ENCODE measurements at places on chromosomes 11 and 22.

DNA sequence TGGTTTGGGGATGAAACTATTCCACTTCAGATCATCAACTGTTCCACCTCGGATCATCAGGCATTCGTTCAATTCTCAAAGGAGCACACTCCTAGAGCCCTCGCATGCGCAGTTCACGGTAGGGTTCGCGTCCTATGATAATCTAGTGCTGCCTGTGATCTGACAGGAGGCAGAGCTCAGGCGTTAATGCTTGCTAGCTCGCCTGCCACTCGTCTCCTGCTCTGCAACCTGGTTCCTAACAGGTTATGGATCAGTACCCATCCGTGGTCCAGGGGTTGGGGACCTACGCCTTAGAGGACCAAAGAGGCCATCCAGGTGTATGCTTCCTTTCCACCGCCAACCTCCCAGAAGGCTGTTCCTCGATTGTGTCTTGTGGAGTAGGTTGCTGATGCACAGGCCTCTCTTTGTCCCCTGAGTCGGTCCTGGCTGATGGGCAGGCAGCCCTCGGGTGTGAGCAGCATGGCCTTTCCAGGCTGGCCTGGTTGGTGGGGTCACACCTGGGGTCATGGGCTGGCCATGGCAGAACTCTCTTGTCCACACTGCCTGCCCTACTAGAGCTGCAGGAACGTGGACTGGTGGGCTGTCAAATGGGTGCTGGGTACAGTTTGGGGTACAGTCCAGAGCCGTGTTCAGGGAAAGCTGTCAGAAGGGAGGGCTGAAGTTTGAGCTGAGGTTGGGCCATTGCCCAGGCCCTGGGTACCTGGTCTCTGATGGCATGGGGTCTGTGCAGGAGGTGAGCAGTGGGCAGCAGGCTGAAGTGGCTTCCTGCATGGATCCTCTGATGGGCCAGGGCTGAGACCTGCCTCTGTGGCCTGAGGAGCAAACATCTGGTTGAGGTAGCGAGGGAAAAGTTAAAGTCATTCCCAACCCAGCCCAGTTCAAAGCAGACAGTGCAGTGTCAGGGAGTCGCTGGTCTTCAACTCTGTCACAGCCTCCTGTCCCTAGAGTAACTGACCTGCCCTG, 11.1 kb downstream of the PRDM11 start:
- no peak for DNase-seq

DNA sequence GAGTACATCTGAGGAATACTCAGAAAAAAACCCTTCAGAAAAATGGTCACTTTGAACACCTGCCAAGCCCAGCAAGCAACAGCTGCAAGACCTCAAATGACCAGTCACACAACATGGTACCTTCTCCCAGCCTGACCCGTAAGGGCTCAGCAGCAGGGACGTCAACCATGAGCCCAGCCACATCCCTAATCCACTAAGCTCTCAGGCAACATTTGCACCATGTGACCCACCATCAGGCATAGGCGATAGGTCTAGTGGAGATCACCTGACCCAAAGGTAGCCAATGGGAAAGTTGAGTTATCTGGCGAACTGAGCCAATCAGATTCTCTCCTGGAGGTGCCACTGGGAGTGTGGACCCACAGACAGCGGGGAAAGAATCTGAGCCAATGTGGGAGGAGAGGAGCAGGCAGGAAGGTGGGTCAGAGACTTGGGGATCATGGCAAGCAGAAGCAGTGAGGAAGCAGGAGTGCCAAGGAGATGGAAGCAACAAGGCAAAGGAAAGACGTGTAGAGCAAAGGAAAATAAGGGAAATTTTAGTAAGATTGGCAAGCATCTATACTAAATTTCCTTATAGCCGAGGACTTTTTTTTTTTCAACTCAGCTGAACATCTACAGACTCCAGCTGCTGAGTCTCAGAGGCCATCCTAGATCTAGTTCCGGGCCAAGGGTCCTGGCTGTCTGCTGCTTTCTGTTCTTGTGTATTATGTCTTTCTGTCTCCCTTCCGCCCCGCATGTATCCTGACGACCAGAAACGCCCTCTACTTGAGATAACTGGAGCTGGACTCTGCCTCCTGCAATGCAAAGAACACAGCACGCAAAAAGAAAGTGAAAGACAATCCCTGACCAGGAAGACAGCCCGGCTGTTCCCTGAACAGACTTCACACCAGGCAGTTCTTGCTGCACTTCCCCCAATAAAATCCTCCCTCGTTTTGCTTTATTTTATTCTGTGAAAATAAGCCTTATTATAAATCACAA, 11.0 kb upstream of the PLAAT2 start:
- DNase-seq, result peak; percentile 37

GRCh38 chr11:30496935-30497334, 89.2 kb downstream of the MPPED2 start:
- DNase-seq, result no peak

DNA sequence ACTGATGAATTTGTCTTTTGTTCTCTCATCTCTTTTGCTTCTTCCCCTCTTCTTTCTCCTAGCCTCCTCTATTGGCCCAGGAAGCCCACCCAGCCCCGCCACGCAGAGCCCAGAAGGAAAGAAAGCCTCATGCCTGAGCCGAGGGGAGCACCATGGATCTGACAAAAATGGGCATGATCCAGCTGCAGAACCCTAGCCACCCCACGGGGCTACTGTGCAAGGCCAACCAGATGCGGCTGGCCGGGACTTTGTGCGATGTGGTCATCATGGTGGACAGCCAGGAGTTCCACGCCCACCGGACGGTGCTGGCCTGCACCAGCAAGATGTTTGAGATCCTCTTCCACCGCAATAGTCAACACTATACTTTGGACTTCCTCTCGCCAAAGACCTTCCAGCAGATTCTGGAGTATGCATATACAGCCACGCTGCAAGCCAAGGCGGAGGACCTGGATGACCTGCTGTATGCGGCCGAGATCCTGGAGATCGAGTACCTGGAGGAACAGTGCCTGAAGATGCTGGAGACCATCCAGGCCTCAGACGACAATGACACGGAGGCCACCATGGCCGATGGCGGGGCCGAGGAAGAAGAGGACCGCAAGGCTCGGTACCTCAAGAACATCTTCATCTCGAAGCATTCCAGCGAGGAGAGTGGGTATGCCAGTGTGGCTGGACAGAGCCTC, 3.8 kb downstream of the ZBTB16 start:
- DNase-seq, result no peak

DNA sequence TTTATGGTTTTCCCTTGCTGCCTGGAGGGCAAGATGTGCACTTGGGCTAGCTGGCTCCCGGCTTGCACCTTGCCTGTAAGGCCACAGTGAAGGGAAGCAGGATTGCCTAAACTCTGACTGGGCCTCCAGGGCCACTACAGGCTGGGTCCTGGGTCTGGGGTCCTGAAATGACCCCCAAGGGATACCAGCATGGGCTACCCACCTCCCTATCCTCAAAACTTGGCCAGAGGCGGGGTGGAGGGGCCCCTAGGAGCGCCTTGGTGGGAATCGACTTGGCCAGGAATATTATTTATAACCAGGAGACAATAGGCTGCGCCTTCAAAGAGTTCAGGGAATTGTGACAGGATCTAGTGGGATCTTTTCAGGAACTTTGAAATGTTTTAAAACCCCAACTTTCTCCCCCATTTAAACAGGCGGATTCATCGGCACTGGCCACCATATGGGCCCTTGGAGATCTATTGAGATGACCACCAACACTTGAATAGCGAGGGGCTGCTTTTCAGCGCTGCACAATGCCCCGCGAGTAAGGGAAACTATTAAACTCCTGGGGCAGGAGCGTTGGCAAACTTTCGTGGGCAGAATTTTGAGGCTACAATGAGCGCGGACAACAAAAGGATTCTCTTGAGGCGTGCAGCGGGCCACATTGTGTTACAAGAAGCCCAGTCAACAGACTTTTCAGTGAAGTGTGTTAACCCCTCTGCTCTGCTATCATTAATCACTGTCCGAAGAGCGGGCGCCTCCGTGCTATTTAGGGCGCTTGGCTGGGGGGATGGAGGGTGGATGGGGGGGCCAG, 15.2 kb downstream of the PAX6 start:
- DNase-seq, result no peak

DNA sequence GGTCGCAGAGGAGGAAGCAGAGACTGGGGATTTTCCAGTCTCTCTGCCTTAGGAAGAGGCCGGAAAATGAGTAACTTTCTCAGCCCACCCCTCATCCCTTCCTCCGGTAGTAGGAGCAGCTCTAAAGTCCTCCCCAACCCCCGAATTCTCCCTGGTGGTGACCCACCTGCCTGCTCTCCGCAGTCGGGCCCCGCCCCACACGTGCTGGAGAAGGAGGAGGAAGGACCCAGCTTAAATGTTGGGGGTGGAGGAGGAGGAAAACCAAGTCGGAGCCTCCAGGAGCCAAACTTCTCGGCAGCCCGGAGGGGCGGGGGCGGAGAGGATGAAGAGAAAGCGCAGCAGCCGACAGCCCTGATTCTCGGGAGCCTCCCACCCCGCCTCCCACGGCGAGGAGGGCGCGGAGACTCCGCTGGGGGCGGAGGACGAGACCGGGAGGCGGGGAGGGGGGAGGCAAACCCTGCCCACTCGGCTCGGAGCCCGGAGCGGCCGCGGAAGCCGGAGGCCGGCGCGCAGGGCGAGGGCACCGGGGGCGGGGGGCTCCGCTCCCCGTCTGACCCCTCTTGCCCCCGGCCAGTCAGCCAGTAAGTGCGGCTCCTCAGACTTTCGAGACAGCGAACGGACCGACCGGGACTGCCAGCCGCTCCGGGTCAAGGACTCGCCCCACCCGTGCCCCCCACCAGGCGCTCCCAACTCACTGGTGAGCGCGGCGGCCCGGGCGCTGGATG, at the start of gene TPBGL:
TPBGL (plus strand) TSS at position 464 of the 725 bp plus-strand sequence. CDS start 276 bp downstream, outside the sequence.
- DNase-seq, result peak; percentile 52

- DNase-seq, result no peak
Observed at GRCh38 chr11:71372693-71373657, 75.2 kb downstream of the DHCR7 start.

GRCh38 chr11:111549869-111550203, 9.3 kb downstream of the LAYN start:
- DNase-seq, result no peak

GRCh38 chr11:81792416-81792815, 941.2 kb downstream of the FAM181B start:
- DNase-seq, result no peak

GRCh38 chr11:128304666-128305485, 282.5 kb downstream of the ETS1 start:
- DNase-seq, result no peak

- no peak for DNase-seq
Observed at GRCh38 chr11:106853850-106854401, 164.3 kb downstream of the GUCY1A2 start.

GRCh38 chr22:19120829-19121630, 1.2 kb downstream of the DGCR2 start:
- DNase-seq, result peak; percentile 94

DNA sequence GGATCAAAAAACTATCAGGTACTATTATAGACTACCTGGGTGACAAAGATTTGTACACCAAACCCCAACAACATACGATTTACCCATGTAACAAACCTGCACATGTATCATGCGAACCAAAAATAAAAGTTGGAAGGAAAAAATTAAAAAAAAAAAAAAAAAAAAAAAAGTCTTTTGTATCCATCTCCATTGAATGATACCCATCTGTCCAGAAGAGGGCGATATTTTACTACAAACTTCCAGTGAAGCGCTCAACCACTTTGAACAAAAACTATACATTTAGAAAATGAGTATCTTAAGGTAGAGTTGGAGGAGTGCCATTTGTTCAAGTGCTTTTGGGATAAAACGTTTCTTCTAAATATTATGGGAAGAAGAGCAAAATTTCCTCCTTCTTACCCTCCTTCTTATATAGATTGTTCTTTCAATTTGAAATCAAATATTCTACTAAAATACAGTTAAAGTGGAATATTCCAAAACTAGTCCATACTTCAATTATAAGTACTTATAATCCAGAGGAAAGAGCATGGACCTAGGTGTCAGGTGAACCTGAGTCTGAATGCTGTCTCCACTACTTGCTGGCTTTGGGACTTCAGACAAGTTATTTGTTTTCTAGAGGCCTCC, 23.3 kb downstream of the ARL14EP start:
- no peak for DNase-seq

DNA sequence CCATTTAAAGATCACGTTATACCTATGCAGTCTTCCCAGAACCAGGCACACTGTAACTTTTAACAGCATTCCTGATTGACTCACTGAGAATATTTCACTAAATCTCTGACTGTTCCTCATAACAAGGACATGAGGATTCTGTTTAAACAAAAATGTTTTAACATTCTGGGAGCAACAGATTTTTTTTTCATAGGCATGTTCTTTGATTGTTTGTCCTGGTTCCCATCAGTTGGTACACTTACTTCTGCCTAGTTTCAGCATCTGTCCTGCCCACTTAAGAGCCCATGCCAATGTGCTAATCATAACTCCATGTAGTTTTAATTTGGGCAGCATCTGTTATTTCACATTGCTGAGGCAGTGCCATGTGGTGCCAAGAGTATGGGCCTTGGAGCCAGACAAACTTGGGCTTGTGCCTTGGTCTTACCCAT, 138.5 kb upstream of the CTSC start:
- DNase-seq, result no peak

DNA sequence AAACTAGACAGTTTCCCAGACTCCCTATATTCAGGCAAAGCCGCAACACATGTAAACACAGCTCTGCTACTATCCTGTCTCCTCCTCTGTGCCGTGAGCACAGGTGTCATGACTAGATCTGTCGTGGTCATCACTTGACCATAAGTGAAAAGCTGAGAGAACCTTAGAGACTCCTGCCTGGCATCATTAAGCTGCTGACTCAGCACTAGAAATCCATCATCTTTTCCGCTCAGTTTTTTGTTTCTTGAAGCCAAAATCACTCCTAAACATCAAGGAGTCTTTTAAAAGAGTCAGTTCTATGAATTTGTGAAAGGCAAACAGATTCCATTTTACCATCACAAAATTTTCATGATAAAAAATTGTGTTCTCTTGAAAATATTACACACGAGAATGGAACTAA, 102.5 kb upstream of the TP53AIP1 start:
- no peak for DNase-seq

DNA sequence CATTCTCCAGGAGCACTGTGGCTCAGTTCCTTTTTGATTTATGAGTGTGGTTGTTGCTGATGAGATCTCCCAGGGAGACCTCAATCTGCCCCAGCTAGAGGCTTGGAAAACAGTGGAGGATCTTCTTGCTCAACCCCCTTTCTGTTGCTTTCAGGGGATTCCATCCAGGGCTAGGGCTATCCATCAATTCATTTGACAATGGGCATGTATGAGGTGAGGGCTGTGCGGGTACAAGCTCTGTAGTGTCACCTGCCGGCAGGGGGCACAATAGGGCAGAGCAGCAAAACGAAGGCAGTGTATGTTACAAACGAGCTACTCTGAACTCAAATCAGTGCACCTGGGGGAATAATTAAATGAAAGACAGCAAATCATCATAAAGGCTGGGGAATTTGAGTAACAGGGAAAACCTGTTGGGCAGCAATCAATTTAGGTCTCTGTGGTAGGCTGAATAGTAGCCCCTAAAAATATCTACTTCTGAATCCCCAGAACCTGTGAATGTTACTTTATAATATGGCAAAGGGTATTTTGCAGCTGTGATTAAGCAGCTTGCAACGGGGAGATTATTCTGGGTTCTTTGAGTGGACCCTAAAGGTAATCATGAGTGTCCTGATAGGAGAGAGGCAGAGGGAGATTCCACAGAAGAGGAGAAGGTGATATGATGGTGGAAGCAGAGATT, 170.3 kb upstream of the ZBED5 start:
- DNase-seq, result peak; percentile 82

GRCh38 chr22:42914511-42915076, 57.5 kb upstream of the ARFGAP3 start:
- no peak for DNase-seq

GRCh38 chr22:39470451-39471291, 13.9 kb downstream of the MGAT3 start:
- no peak for DNase-seq

- no peak for DNase-seq
Observed at GRCh38 chr11:104484804-104485554, 321.0 kb upstream of the PDGFD start.

Measured in islet precursor cell (in vitro differentiated cells).